ENCODE measurements at places on chromosomes 1 and 21.

DNA sequence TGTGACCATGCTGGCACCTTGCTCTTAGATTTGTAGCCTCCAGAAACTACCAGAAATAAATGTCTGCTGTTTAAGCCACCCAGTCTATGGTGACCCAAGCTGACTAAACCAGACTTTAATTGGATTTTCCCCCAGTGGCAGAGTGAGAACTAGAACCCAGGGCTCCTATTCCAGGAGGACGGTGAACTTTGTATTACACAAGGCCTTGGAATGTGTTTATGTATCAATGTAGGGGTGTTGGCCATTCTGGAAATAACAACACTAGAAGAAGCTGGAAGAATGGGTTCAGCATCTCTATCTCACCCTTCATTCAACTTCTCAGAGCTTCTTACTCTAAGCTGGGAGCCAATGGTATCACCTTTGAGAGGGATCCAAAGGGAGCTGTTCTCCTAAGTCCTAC lies 37.0 kb downstream of the ARHGEF11 start:
- no peak for DNase-seq

GRCh38 chr21:26164311-26164710 lies 6.3 kb downstream of the APP start:
- no peak for DNase-seq

GRCh38 chr1:221740993-221741702 lies 741 bp downstream of the DUSP10 start:
- no peak for DNase-seq

DNA sequence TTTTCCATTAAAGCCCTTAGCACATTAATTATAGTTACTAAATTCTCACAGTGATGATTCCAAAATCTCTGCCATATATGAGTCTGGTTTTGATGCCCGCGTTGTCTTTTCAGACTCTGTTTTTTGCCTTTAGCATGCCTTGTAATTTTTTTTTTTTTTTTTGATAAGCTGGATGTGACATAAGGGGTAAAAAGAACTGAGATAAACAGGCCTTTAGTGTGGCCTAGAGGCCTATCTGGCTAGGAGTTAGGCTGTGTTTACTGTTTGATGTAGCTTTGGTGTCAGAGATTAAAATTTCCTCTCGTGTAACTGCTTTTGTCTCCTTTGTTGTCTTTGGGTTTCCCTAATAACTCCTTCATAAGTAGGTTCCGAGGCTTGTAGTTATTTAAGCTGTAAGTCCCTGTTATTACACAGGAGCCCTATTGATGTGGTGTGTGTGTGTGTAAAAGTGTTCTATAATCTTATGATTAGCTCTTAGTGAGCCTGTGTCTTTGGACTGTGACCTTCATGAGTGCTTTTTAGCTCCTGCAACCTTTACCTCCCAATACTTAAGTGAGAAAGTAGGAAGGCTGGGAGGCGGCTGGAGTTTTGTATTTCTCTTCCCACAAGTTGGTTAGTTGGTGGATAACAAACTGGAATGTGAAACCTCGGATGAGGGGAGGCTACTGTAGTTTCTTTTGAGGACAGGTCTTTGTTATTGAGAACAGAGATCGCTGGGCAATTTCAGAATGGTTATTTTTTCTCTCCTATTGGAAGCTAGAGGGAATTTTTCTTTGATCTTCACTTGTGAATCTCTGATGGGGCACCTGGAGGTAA lies 19.3 kb downstream of the HS2ST1 start:
- DNase-seq, result no peak

- no peak for DNase-seq
Measured at GRCh38 chr1:167231873-167232450, 11.3 kb downstream of the POU2F1 start.

- no peak for DNase-seq
Measured at GRCh38 chr21:25577424-25578055, 29.7 kb downstream of the MRPL39 start.

DNA sequence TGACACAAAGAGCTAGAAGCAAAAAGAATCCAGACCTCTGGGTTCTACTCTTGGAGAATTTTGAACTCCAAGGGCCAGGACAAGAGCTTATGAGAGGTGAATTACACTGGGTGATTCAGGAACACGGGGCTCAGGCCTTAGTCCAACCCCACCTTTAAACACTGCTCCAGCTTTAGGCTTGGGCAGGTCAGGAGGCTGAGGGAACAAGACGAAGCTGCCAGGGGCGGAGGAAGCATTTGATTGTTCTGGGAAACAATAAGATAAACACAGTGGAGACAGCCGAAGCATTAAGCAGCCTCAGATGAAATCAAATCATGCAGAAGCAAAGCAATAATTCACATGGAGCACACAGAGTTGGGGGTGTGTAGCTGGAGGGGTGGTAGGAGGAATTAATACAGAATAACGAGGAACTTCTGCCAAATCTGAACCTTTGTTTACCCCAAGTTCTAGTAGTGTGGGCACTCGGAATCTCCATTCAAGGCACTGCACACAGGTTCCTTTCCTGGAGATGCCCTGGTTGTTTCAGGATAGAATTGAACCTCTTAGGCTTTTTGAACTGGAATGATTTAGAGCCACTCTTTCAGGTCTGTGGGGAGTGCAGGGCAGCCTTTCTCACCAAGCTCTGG lies 93.2 kb downstream of the PLXNA2 start:
- DNase-seq, result no peak

DNA sequence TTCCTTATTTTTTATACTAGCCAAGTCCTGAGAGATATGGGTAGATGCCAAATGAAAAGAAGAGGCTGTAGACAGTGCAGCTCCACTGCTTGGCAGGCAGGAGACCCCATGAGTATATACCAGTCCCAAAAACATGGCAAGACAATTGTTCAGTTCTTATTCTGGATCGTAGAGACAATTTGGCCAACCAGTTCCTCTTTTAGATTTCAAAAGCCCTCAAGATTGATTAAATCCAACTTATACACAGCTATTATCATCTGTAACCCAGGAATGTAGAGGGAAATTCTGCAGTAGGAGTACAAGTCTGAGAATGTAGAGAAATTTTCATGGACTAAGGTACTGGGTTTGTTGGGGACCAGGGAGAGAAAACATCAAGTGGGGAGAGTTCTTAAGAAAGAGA lies 50.3 kb downstream of the ATP6V1G3 start:
- DNase-seq, result no peak

- DNase-seq, result no peak
Measured at GRCh38 chr21:26597981-26598380, 24.9 kb upstream of the CYYR1 start.

DNA sequence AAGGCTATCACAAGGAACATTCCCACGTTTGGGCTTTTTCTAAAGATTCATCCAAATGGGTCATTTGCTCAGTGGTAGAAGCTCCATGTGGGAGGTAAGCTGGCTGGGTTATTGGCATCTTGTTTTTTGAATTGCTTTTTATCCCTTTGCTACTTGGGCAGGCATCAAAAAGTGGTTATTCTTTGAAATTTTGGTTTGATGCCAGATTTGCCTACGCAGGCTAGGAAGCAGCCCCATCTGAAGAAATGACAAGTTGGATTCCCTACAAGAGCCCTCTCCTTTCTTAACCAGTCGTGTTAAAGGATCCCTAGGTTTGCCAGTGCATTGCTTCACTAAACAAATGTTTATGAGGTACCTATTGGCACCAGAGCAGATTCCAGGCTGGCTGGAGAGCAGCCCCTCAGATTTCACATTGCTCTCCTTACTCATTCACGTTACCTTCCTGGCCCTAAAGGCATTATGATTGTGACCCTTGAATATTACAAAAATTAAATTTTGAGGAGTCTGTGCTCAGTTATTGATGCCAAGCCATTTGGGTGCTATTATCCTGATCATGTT lies 38.8 kb downstream of the ARID1A start:
- no peak for DNase-seq

DNA sequence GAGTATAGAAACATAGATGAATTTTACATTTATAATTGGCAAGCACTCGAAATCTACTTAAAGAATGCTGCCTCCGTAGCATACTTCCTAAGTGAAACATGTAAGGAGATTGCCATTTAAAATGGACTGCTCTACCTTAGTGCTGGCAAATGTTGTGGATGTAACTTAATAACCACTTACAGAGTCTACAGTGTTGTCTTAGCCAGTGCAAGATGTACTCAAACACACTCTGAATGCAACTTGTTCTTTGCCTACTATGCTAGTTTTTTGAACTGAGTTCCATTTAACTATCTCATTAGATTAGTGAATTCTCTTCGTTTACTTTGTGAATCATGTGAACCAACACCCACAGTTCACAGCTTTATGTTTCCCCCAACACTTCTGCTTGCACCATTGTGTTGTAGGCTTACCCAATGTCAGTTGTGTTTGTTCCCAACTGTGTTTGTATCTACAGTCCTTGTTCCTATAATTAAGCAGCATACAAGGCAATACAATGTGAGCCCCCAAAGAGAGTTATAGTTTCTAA lies 345.5 kb upstream of the LYPLAL1 start:
- DNase-seq, result no peak

- DNase-seq, result no peak
Measured at GRCh38 chr1:56390232-56390867, 189.0 kb downstream of the PLPP3 start.

DNA sequence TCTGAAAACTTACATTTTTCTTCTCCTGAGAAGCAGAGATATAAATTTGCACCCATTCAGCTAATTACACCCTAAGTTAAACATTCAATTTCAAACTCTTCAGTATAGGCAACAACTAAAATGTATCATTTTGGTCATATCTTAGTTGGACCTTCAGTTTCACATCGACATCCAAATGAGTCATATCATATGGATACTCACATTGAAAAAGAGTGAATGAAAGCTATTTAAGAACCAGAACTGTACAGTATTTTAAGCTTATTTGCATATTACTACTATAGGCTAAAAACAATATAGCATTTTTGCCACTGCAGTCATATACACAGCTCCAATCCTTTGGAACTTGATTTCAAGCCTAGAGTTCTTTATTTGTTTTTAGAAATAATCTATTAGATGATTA lies 33.6 kb downstream of the USP25 start:
- no peak for DNase-seq

GRCh38 chr1:62912028-62912638 lies 128.2 kb downstream of the ATG4C start:
- no peak for DNase-seq

DNA sequence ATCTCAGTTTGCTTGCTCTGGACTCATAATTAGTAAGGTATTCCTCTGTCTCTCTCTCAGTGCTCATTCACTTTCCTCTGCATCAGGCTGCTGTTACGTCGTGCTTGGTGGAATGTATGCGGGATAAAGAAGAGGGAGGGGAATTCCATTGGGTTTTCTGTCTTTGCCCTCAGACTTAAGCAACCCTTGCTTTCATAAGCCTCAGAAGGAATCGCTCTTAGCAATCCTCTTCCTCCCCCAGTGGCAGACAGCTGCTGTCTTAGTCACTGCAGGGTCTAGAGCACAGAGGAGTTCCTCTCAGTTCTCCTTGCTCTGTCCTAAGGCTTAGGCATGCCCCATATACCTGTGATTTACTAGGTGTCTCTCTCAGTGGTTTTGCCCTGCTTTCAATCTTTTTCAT lies 19.1 kb upstream of the NTMT2 start:
- no peak for DNase-seq

DNA sequence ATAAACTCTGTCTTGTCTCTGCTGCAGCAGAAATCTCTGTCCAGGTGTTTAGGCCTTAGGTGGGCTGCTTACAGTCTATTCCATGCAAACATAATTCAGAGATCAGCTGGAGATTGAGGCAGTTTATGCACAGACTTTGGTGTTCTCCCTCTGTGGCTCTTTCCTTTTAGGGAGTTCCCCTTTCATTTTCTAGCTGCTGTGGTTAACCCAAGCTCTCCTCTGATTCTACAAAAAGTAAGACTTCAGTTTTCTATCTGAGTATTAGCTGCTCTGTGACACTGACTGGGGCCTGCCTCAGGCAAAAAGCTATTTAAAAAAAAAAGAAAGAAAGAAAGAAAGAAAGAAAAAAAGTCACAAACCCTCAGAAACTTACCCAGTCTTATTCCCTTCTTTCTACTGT lies 211.1 kb downstream of the CAMTA1 start:
- DNase-seq, result no peak

DNA sequence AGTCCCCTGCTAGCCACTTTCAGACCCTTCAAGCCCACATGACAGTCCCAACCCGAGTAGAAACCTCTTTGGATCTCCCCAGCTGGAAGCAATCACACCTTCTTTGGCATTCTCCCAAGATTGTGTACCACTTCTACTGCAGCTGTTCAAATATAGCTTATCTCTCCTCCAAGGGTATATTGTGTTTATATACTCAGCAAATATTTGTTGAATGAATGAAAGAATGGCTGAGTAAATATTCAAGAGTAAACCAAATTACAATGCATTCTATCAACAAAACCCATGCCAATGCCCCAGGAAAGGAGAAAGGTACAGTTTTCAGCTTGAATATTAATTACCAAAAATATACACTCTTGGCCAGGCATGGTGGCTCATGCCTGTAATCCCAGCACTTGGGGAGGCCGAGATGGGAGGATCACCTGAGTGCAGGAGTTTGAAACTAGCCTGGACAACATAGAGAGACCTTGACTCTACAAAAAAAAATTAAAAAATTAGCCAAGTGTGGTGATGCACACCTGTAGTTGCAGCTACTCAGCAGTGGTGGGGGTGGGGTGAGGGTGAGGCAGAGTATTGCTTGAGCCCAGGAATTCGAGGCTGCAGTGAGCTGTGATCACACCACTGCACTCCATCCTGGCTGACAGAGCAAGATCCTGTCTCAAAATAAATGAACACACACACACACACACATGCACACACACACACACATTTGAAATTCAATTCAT lies 68.5 kb downstream of the NIBAN1 start:
- DNase-seq, result peak; percentile 94

- no peak for DNase-seq
Measured at GRCh38 chr1:204587621-204588020, 71.4 kb downstream of the MDM4 start.

- no peak for DNase-seq
Measured at GRCh38 chr1:223421676-223422075, 28.5 kb downstream of the CCDC185 start.

DNA sequence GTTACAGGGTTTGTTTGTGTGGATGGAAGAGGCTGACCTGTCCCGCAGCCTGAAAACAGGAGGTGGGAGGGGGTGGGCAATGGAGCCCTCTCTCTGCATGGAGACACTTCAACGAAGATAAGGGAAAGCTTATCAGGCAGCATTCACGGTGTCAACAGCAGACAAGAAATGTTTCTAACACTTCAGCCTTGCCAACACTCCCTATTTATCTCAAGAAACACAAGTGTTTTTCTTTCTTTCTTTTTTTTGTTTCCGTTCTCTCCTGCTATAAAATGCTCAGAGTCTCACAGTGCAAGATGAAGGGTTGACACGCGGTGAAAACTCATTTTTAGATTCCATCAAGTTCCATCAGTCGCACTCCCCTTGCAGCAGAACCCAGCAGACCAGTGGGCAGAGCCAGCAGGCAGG lies 594.4 kb downstream of the MATN1 start:
- DNase-seq, result no peak

GRCh38 chr1:46643368-46643775 lies 24.8 kb downstream of the ATPAF1 start:
- peak; percentile 96 for DNase-seq

DNA sequence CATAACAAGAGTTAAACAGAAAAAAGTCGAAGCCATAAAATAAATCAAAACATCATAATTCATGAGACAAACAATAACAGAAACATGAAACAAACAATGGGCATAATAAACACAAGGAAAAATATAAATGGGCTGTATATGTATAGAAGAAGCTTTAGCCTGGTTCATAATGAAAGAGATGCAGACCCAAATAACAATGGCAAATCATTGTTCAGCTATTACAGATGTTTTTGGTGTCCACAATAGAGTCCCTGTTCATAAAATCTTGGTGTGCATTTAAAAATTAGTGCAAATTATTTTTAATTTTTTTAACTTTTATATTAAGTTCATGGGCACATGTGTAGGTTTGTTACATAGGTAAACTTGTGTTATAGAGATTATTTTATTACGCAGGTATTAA lies 1185.9 kb upstream of the B3GALT2 start:
- DNase-seq, result no peak
